ENCODE measurements at places on chromosomes 2 and 18.

- DNase-seq: no peak
These were observed 62.7 kb downstream of the FAM168B start for GRCh38 chr2:131030478-131030971.

DNA sequence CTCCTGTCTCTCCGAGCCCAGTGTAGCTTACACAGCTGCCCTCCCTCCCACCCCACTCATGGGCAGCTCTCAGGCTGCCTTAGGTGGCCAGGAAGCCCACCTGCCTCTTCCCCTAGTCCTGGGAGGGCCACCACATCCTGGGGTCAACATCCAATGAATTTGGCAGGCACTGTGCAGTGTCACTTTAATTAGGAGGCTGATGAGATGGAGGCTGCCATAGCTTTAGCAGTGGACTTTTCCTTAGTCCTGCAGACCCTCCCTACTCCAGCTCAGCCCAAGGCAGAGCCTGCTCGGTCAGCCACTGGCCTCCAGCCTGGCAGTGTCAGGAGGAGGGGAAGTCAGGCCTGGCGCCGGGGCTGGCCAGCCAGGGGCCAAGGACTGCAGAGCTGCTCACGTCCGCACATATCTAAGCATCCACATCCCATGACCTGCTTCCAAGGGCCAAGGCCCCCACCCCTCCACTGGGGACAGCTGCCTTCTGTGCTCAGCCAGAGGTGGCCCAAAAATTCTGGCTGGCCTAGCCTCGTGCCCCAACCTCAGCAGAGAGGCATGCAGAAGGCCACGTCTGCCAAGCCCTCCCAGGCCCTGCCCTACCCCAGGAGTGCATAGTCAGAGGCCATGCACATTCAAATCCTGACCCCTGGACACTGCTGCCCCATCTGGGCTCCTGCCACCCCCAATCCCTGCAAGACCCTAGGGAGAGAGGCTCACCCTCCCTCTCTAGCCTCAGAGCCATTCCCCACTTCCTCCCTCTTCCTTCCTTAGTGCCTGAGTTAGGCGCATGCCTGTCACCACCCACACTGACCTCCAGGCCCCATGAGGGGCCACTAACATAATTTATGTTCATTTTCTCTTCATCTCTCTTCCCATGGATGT, 33.1 kb downstream of the ADRA2B start:
- DNase-seq: no peak

GRCh38 chr18:76459687-76460350, 35.2 kb downstream of the ZNF516 start:
- no peak for DNase-seq

DNA sequence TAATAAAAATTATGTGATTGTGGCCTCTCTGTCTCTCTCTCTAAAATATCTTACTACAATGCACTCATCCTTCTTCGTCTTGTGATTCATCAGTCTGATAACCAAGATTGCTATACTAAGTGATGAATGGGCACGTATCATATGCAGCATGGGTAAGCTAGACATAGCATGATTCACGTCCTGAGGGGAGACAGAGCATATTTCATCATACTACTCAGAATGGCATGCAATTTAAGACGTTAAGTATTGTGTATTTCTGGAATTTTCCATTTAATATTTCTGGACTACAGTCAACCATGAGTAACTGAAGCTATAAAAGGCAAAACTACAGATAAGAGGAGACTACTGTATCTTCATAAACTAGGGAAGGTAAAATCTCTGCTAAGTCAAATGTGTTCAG, 97.0 kb upstream of the CD226 start:
- DNase-seq: no peak

DNA sequence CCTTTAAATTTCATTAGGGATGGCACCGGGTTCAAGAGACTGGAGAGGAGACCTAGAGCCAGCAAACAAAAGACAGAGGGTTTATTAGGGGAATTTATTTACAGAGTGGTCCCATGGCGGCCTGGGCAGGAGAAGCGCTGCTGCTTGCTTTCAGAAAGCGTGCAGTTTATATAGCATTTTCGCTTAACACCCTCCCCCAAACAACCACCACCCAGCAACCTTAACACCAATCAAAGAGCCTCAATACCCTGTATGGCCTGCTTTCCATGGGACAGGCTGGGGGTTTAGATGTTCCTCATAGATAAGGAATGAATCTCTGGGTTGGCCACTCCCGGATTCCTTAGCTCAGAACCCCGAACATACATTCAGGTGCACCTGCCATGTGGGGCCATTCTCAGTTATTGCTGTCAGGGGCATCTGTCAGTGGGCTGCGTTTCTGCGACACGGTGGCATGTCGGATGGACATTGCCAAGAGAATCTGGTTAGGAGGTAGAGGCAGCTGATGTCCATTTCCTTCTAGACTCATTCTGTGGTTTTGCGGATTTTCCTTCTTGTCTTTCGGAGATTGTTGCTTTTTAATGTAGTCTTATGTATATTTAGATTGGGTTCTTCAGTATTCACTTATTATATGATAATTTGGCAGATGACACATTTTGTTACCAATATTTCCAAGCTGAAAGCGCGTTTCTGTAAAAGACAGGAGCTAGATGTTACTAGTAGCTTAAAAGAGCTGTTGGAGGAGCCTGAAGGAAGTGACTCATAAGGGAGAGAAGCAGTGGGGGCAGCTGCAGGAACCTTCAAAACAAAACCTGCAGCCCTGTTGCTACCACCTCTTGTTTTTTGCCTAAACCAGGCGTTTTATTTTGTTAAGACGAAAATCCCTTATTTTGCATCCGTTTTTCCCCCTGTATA, 7.2 kb downstream of the AGAP1 start:
- no peak for DNase-seq

DNA sequence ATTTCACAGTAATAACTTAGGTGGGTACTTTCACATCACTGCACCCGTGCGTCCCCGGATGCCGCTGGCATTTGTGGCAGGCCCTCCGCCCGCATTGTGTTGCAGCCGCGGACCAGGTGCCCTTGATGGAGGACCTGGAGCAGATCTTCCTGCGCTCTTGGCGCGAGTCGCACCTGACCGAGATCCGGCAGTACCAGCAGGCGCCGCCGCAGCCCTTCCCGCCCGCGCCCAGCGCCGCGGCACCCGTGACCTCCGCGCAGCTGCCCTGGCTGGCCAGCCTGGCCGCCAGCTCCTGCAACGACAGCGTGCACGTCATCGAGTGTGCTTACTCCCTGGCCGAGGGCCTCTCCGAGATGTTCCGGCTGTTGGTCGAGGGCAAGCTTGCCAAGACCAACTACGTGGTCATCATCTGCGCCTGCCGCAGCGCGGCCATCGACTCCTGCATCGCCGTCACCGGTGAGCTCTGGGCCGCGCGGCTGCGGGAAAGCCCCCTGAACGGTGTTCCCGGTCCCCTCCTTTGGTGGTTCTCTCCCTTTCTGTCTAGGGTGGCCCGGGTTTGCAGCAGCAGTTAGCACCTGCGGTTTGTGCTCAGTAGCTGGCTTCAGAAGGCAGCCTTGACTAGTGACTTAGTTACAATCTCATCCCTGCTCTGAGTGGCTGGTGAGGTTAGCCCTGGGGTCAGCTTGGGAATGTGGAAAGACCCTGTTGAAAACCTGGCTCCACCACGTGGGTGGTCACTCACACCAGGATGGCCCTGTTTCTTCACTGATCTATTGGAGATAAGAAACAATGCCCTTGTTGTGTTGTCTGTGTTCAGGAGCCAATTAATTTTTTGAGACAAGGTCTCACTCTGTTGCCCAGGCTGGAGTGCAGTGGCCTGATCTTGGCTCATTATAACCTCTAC, 59.1 kb downstream of the GREB1 start:
- DNase-seq: no peak

- no peak for DNase-seq
These were observed 243.1 kb upstream of the CCDC68 start for GRCh38 chr18:55202232-55202917.

GRCh38 chr2:161746891-161747535, 122.8 kb downstream of the SLC4A10 start:
- DNase-seq: no peak

- DNase-seq: no peak
These were observed 43.6 kb downstream of the IL1RL2 start for GRCh38 chr2:102230410-102230909.

DNA sequence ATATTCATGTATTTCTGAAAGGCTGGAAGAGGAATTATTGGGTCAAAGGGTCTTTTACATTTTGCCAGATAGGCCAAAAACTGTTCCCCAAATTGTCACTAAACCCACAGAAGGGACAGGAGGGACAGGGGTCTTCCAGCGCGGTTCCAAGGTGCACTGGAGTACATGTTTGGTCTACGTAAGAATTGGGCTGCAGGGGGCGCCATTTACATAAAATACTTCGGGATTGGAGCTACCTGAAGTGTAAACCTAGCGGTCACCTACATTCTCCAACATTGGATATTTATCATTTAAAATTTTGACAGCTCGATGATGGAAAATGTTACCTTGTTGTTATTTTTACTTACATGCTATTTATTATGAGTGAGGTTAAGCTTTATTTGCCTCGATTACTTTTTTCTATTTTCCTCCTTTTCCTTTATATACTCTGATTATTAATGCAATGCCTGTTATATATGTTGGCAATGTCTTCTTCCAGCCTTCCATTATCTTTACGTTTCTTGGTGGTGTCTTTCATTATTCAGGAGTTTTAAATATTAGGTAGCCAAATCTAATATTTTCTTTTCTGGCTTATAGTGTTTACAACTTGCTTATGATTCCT, 43.0 kb upstream of the RAB6C start:
- peak; percentile 13 for DNase-seq

Data from CD4-positive, alpha-beta T cell treated with Interleukin-6 at 100 ng/mL for 8 hours (primary cell).